CD4-positive, alpha-beta T cell treated with Interleukin-2 at 100 ng/mL for 4 hours (primary cell): ENCODE measurements at places on chromosomes 12 and 14.

DNA sequence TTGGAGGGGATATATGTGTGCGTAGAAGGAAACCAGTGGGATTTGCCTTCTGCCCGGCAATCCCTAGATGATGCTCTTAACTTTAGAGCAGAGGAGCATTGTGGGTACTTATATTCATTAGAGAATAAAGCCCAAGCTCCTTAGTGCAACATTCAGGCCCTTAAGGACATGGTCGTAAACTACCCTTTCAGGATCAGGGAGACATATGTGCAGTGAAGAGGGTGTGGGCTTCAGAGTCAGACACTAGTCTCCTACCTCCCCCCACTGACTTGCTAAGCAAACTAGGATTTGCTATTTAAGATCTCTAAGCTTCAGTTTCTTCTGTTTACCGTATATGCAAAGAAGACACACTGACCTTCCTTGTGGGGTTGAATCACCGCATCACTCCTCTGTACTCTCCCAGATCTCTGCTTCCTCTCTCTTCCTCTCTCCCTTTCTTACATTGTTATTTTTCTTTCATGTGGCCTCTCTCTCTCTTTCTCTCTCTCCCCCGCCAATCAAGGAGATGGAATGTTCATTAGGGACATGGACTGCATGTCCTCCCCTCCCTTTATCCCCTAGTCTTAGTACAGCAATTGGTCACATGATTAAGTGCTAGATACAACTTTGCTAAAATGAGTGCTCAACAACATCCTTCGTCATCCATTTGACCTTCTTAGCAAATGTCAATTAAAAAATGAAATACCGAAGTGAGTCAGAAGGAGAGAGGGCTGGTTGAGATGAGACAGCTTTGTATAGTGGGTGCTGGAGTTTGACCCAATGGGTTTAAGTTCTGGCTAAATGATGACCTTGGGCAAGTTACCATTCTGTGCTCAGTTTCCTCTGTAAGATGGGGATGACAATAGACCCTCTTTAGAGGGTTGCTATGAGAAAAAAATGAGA is 91.7 kb downstream of the TMX1 start:
- DNase-seq, result no peak

DNA sequence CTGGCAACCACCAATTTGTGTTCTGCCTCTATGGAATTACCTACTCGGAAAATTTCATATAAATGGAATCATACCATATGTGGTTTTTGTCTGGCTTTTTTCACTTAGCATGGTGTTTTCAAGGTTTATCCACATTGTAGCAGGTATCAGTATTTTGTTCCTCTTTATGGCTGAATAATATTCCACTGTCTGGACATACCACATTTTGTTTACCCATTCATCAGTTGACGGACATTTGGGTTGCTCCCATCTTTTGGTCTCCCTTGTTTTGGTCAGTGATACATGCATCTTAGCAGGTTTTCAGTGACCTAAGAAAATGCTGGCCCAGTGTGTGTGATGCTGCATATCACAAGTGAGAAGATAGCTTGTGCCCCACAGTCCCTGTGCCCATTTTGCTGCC is 21.2 kb downstream of the CALM1 start:
- no peak for DNase-seq

DNA sequence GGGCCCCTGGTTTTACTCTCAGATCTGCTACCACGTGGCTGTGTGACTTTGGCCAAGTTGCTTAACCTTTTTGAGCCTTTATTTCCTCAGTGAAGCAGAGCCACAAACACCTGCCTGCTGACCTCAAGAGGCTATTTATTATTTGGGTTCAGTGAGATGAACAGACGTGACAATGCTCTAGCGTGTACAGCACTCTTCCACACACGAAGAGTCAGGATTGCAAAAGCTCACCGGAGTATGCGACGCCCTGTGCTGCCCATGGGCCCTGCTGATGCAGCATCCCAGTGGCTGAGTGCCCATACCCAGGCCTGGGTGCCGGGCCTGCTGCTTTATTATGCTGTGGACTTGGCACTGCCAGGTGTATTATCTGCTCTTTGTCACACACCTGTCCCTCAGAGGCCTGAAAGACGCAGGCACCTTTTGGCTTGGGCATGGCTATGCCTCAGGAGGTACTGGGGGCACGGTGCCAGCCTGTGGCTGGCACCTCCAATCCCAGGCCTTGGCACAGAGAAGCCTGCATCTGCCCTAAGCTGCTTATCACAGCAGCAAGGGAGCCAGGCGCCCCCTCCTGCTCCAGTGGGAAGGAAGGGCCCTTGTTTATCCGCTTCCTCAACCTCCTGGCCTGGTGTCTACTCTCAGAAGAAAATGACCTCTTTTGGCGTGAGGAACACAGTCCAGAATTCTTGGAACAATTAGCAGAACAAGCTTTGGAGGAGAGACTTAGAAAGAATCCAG is 22.3 kb upstream of the TC2N start:
- no peak for DNase-seq

- DNase-seq, result peak; percentile 73
These were observed 9.2 kb upstream of the ABCD2 start for GRCh38 chr12:39628836-39629235.

DNA sequence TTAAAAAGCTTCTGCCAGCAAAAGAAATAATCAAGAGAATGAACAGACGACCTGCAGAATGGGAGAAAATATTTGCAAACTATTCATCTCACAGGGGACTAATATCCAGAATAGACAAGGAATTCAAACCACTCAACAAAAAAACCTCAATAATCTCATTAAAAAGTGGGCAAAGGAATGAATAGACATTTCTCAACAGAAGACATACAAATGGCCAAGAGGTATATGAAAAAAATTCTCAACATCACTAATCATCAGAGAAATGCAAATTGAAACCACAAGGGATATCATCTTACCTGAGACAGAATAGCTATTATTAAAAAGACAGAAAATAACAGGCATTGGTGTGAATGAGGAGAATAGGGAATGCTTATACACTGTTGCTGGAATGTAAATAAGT is 270.0 kb downstream of the DACT1 start:
- DNase-seq, result no peak

DNA sequence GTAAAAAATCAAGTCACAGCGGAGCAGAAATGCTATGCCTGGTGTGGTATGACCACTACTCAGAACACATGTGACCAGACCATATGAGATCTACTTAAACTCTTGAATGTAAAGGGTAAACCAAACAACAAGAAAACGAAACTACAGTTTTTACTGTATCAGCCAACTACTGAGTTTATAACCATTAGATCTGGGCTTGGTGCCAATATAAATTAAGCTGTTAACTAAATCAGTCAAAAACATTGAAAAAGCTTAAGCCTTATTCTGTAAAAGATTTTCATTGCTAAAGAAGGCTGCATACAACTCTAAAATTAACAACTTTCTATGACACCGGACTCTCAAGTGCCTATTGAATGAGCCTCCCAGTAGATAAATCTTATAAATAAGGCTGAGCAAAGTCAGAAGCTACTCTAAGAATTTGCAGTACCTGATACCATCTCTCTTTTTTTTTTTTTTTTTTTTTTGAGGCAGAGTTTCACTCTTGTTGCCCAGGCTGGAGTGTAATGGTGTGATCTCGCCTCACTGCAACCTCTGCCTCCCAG is 35.4 kb downstream of the SPTLC2 start:
- DNase-seq, result peak; percentile 42

GRCh38 chr12:106247674-106248311 is at the start of gene CKAP4:
Gene CKAP4 (minus strand): TSS chr12:106248020. CDS start chr12:106247851, 169 bp downstream.
- peak; percentile 51 for DNase-seq

GRCh38 chr12:26941215-26941594 is 2.9 kb downstream of the FGFR1OP2 start:
- peak; percentile 65 for DNase-seq

GRCh38 chr12:64252681-64253080 is 30.6 kb upstream of the KICS2 start:
- DNase-seq, result no peak

DNA sequence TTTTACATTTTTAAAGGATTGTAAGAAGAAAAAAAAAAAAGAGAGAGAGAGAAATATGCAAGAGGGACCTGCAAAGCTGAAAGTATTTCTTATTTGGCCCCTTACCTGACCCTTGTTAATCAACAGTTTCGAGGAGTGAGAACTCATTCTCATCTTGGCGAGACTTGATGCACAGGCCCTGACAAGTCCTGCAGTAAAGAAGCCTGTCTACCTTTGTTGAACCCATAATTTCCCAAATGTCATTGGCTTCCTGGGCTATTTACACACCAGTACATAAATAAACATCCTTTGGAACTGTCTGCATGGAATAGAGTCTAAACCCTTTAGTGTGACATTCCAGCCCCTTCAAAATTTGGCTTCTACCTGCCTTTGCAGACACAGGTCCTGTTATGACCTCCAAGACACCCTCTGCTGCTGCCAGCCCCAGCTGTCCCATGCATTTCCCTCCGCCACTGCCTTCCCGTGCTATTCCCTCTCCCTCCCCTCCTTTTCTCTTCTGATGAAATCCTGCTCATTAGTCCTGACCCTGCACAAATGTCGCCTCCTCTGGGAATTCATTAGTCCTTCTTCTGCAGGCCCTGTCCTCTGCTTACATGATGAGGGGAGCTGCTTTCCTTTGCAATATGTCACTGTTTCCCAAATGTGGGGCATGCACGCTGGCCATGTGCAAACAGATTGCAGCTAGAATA is 35.1 kb downstream of the MYL2 start:
- no peak for DNase-seq

- DNase-seq, result no peak
These were observed 79.4 kb upstream of the OTX2 start for GRCh38 chr14:56889705-56890104.

GRCh38 chr12:90791445-90791844 is 163.5 kb downstream of the CCER1 start:
- DNase-seq, result no peak

- DNase-seq, result no peak
These were observed 2.4 kb downstream of the KIF5A start for GRCh38 chr12:57552306-57552651.

DNA sequence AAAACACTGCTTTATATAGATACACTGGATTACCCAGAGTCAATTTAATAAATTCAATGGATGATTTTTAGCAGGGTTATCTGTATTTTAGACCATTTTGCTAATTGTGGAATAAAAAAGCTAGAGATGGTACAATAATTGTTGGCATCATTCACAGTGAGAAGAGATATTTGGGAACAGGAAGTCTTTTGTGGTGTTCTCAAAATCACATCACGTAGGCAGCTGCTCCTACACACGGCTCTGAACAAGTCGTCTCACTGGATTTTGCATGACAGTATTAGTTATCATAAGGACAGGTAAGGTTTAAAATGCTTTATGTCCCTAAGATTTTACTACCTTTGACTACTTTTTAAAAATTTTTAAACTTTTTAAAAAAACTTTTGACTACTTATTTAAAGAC is 52.0 kb downstream of the PAPLN start:
- no peak for DNase-seq

GRCh38 chr14:103724116-103724515 is 8.5 kb downstream of the ZFYVE21 start:
- DNase-seq, result no peak

GRCh38 chr12:51392556-51393237 is 1.5 kb upstream of the GALNT6 start:
- DNase-seq, result peak; percentile 12

DNA sequence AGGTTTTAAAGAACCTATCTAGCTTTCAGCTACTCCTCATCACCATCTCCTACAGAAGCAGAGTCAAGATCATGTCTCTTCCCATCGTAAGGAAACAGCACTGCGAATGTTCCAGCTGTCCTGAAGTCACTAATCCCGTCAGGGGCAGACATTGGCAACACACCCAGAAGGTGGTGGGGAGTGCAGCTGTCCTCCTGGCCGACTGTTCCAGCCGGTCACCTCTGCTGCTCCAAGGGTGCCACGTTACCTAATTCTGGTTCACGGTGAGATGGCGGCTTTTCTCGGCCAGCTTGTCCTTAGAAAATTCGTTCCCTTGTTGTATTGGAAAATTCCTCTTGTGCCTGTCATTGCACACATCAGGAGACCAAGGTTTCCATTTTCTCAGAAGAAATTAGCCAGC is 196.2 kb downstream of the ZFP36L1 start:
- DNase-seq, result no peak

DNA sequence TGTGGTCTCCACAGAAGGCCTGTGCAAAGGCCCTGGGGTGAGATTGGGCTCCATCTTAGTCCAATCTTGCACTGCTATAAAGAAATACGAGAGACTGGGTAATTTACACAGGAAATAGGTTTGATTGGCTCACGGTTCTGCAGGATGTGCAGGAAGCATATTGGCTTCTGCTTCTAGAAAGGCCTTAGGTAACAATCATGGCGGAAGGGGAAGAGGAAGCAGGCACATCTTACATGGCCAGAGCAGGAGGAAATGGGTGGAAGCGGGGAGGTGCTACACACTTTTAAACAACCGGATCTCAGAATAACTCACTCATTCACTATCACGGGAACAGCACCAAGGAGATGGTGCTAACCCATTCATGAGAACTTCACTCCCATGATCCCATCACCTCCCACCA is 55.4 kb downstream of the FAR2 start:
- no peak for DNase-seq
